Pancreas (tissue), 10 donors: ENCODE measurements at places on chromosomes 5 and 9. TPM values are rescaled to one million over a fixed set of nuclear protein-coding genes. Genes with fewer than 3 reads are reported as not detected.

CCL27 gene
- total RNA-seq = not detected

HSPB3 gene
- not detected for total RNA-seq

SH3PXD2B gene
- total RNA-seq = 16.6 TPM

CCNB1 gene
- 1.4 TPM for total RNA-seq

EFNA5 gene
- total RNA-seq = 2.4 TPM

IL4 gene
- not detected for total RNA-seq

TMEM161B gene
- 5.5 TPM for total RNA-seq

GPR151 gene
- not detected for total RNA-seq

IL17B gene
- not detected for total RNA-seq

CNTNAP3 gene
- total RNA-seq = 0.42 TPM

INSL6 gene
- total RNA-seq = not detected

GMCL2 gene
- not detected for total RNA-seq

SLC25A2 gene
- total RNA-seq = 0.14 TPM

QRFP gene
- not detected for total RNA-seq

NR4A3 gene
- 0.41 TPM for total RNA-seq

CLTB gene
- total RNA-seq = 42.3 TPM

IFNA21 gene
- not detected for total RNA-seq

LEAP2 gene
- 1.7 TPM for total RNA-seq

FAM240B gene
- not detected for total RNA-seq

PCDHGA3 gene
- total RNA-seq = 2.4 TPM

GZMA gene
- total RNA-seq = 0.16 TPM

ARID3C gene
- total RNA-seq = not detected

AFAP1L1 gene
- total RNA-seq = 0.90 TPM

AQP3 gene
- total RNA-seq = 23.6 TPM

SYNPO gene
- 23.3 TPM for total RNA-seq

MCIDAS gene
- total RNA-seq = 0.51 TPM
